T-helper 2 cell treated with Interferon-gamma antibody and Interleukin-4, amounts not matched to agents 5 μg/mL and 100 μg/mL, for 36 hours (primary cell): ENCODE measurements at places on chromosomes 2 and 18.

- H3K27ac ChIP-seq, result no peak overlapping the region
- H3K4me3 ChIP-seq, result no peak overlapping the region
- no peaks in the 10 kb centered on the region for H3K27me3 ChIP-seq
- H3K36me3 ChIP-seq, result no peaks in the 10 kb centered on the region
These were observed 51.9 kb upstream of the HNMT start for GRCh38 chr2:137912371-137912770.

DNA sequence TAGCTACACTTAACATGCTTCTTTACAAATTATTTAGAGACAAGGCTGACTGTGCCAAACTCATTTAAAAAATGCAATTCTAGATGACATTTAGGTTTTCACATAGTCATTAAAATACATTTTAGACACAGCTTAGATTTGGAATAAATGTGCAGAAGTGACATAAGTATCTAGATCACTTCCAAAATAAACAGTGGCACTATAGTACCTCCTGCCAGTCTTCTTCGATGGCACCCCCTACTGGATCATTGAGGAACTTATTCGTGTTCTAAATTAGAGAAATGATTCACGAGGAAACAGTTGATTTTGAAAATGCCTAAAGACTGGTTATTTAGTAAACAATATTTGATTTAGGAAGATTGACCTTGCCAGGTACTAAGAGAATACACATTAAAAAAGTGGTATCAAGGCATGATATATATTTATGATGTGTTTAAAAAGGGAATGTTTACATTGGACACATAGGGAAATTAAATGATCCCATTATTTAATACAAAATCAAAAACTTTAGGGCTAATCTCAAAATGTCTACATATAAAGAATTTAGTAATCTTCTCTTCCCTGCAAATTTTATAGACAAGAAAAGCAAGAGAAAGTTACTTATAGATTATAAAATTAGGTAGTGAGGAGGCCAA lies 323.9 kb downstream of the XIRP2 start:
- H3K27ac ChIP-seq, result no peak overlapping the region
- no peaks in the 10 kb centered on the region for H3K4me1 ChIP-seq
- no peak overlapping the region for H3K4me3 ChIP-seq
- no peak for DNase-seq
- no peaks in the 10 kb centered on the region for H3K27me3 ChIP-seq
- no peaks in the 10 kb centered on the region for H3K36me3 ChIP-seq

DNA sequence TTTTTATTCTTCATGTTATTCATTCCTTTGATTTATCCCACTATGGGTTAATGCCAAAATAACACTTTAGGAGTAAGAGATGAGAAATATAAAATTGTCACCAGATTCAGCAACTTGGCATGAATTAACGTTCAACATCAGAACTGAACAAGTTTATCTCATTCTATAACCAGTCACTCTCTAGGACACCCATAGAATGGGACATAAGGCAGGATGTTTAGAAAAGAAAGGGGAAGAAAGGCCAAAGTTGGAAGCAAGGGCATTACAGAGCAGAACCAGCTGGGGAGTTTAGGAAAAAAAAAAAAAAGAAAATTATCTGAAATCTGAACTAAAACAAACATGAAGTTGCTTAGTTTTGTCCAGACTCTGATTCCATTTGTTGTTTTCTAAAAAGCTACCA lies 211.0 kb downstream of the PMAIP1 start:
- H3K4me1 ChIP-seq, result no peaks in the 10 kb centered on the region
- no peak overlapping the region for H3K4me3 ChIP-seq
- no peak overlapping the region for H3K27ac ChIP-seq
- DNase-seq, result no peak
- no peaks in the 10 kb centered on the region for H3K27me3 ChIP-seq

DNA sequence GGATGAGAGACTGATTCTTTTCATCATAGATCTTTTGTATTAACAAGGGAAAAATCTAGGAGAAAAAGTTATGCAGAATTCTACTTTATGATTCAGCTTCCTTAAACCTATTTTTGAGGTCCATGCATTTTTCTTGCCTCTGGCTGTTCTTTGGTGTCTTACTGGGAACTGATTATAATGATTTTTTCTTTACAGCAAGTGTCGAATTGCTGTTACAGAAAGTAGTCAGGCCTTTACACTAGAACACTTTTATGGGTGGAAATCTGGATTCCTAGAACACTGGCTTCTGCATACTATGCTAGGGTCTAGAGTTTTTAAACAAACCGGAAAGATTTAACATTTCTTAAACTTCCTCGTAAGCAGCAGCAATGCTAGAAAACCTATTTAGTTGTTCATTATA lies 302.6 kb downstream of the NUP35 start:
- no peak overlapping the region for H3K27ac ChIP-seq
- no peaks in the 10 kb centered on the region for H3K4me1 ChIP-seq
- H3K27me3 ChIP-seq, result no peaks in the 10 kb centered on the region
- no peaks in the 10 kb centered on the region for H3K36me3 ChIP-seq

GRCh38 chr2:57821088-57821487 lies 225.5 kb upstream of the VRK2 start:
- no peak overlapping the region for H3K4me3 ChIP-seq
- no peak for DNase-seq
- no peaks in the 10 kb centered on the region for H3K36me3 ChIP-seq
- H3K27ac ChIP-seq, result no peak overlapping the region

- H3K4me3 ChIP-seq, result peak overlapping the region; percentile 91
- H3K4me1 ChIP-seq, result peaks cover 21% of the 10 kb centered on the region
- H3K36me3 ChIP-seq, result no peaks in the 10 kb centered on the region
- H3K27ac ChIP-seq, result peak overlapping the region; percentile 92
- no peaks in the 10 kb centered on the region for H3K27me3 ChIP-seq
- no peak for DNase-seq
These were observed 926 bp downstream of the SERPINB8 start for GRCh38 chr18:63970809-63971205.

GRCh38 chr2:239322416-239323086 lies 78.3 kb downstream of the HDAC4 start:
- peak overlapping the region; percentile 83 for H3K4me3 ChIP-seq
- H3K27ac ChIP-seq, result peak overlapping the region; percentile 99
- DNase-seq, result peak; percentile 28
- H3K4me1 ChIP-seq, result peaks cover 81% of the 10 kb centered on the region
- no peaks in the 10 kb centered on the region for H3K27me3 ChIP-seq

GRCh38 chr2:71465356-71465755 lies 12.0 kb downstream of the DYSF start:
- DNase-seq, result no peak
- H3K36me3 ChIP-seq, result no peaks in the 10 kb centered on the region
- peaks cover 4% of the 10 kb centered on the region for H3K4me1 ChIP-seq
- H3K27ac ChIP-seq, result no peak overlapping the region
- H3K27me3 ChIP-seq, result peaks cover 34% of the 10 kb centered on the region
